ENCODE measurements at places on chromosomes 16 and 17.
A peak's percentile ranks its signal among the peaks of the same experiment; 100 is the strongest.

DNA sequence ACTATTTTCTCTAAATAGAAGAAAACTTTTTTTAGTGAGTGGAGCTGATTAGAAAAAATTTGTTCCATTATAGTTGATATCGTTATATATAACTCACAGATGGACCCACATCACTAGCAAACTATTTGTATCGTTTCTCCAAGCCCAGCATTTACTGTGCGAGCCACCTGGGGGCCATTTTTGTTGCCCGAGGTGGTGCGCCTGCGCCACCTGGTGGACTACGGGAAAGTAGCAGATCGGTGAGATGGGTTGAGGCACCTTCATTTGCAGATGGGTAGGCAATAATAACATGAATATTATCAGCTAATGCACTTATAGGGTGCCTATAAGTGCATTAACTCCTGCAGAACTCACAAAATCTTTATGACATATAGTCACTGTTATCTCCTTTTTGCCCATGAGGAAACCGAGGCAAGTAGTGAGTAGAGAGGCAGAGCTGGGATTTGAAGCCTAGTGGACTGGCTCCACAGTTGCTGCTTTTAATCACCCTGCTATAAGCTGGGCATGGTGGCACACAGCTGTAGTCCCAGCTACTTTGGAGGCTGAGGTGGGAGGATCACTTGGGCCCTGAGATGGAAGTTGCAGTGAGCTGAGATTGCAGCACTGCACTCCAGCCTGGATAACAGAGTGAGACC, 23.2 kb upstream of the NTN1 start:
- DNase-seq: peak; percentile 6

GRCh38 chr17:52451294-52451861, 292.9 kb upstream of the CA10 start:
- DNase-seq: no peak

- peak; percentile 8 for DNase-seq
Observed at GRCh38 chr17:57747221-57748017, 2.3 kb upstream of the CCDC182 start.

DNA sequence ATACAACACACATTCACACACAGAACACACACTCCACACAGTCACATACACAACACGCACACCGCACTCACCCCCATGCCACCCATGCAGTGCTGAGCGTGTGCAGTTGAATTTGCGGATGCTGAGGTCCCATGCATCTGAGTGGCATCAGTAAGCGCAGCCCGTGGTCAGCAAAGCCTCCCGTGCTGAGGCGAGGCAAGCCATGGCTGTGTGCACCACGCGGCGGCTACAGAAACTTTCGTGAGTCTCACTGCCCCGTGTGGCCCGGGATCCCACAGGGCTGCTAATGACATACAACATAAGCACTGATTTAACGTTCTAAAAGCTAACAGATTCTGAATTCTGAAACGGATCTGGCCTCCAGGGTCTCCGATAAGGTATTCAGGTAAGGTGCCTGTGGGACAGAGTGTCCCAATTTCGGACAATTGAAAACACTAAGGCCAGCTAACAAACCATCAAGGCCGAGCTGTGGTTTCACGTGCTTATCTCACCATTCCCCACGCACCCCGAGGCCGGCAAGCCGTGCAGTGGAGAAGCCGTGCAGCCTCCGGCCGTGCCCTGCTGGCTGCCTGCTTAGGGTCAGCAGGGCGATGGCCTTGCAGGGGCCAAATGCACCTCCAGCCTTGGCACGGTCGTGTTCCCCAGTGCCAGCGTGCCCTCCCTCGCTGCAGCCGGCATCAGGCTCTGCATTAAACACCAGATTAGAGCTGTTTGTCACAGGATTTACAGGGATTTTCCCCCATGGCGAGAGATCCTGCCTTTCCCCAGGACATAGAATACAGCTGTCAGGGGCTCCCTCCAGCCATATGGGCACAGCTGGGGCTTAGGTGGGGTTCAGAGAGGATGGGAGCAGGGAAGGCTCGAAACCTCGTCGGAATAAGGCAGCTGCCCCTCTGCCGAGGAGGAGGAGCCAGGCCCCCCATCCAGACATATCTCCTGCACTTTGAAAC, 191.7 kb downstream of the C16orf95 start:
- no peak for DNase-seq

- DNase-seq: no peak
Observed at GRCh38 chr16:57530522-57531252, 5.7 kb downstream of the CCDC102A start.

DNA sequence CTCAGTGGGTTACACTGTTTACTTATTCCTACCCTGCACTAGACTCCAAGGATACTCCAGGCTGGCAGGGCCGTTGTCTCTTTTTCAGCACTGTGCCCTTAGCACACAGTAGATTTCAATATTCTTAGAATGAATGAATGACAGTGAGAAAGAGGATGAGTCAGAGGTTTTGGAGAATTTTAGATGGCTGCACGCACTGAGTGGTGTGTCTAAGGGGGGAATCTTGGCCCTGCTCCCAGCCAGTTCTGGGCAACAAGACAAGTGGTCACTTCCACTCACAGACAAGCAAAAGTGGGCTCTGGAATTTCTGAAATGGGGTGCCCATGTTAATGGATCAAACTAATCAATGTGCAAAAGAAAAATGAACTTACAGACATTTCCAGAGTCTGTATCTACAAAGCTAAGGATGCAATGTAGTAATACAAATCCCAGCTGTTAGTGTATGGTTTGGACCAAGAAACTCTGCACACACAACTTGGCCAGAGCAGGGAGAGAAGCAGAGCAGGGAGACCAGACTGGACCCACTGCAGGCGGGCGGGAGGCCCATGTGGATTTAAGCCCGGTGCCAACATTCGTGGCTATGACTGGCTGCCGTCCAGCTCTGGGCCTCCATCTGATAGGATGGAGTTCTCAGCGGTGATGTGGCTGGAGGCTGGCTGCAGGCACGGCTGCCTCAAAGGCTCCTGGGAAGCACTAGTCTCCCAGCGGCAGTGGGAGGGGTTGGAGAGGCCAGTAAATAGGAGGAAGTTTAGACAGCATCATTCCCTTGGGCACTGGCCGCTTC, 95.6 kb upstream of the CDYL2 start:
- no peak for DNase-seq

- no peak for DNase-seq
Observed at GRCh38 chr17:82407255-82407654, 10.9 kb upstream of the HEXD start.

- DNase-seq: no peak
Observed at GRCh38 chr16:88739977-88740726, 33.8 kb downstream of the CTU2 start.

DNA sequence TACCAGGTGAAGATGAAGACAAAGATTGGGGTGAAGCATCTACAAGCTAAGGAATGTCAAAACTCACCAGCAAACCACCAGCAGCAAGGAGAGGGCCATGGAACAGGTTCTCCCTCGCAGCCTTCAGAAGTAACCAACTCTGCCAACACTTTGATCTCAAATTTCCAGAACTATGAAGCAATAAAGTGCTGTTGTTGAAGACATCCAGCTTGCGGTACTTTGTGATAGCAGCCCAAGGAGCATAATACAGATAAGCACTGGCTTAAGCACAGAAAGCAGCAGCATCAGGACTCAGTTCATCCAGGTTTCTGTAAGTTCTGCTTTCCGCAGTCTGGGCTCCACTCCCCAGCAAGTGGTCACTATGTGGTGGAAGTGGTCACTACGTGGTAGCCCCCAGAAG, 16.0 kb upstream of the CDRT4 start:
- no peak for DNase-seq

- no peak for DNase-seq
Observed at GRCh38 chr17:1697681-1698080, 12.5 kb downstream of the TLCD2 start.

DNA sequence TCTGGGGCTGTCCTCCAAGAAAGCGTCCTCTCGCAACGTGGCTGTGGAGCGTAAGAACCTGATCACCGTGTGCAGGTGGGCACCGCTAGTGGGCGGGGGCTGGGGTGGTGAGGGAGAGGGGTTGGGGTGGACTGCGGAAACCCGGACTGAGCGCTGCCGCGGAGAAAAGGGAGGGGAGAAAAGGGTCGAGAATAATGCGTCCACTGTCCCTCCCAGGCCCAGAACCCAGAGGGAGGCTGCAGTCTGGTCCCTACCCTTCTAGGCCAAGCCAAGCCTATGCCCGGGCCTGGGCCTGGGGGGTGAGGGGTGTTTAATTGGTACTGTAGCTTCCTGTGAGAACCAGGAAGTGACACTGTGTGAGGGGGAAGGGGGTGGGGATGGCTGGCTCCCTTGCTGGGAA, 464 bp downstream of the RUNDC3A start:
- DNase-seq: no peak

DNA sequence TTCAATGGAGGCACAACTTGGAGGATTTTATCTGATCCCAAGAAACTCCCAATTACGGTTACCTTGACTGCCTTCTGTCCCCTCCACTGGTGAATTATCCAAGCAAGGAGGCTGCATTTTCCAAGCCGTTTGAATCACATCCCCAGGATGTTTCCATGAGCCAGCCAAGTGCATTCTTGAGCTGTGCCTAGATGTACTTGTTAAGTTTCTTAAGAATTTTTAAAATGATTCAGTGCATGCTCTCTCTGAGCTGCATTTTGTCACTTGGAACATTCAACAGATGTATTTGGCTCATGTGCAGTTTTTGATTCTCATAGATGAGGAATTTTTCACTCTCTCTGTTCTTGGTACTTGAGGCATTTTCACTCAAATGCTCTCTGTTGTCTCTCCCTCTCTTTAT, 202.6 kb upstream of the MYOCD start:
- no peak for DNase-seq

- no peak for DNase-seq
Observed at GRCh38 chr17:75645501-75645888, 12.3 kb downstream of the SMIM5 start.

- peak; percentile 28 for DNase-seq
Observed at GRCh38 chr16:29664091-29664921, 1.3 kb downstream of the SPN start.

DNA sequence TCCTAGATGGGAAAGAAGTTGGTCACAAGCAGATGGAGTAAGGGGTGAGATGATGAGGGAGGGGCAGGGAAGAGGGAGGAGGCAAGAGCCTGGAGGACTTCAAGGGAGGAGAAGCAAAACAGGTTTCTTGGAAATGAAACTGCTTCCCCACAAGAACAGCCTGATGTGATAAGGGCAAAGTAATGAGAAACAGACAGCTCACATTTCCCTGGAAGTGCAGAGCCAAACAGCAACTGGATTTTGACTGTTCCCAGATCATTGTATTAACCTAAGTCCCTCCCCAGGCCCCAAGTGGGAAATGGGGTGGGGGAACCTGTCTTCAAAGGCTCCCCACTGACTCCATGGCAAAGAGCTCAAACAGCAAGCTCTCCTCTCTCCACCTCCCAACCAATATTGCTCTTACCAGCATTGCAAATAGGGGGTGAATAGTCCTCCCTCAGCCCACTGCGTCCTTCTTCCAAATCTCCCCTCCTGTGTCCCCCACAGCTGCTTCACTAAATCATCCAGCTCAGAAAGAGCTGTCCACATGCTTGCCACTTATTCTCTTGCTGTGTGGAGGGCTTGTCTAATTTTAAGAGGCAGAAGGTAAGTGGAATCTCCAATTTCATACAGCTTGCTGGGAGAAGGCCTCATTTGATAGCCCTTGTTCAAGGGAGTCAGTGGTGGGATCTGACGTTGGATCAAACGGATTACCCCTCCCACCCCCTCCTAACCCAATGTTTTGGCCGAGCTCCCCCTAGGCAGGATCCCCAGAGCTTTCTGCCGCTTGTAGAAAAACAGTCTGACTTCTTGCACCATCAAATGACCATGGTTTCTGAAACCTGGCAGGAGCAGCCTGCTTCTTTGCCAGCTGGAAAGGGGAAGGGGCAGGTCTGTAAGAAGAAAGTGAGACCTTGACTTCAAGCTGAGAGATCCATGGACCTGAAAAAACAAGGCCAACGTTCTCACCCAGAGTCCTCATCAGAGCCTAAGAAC, 56.3 kb upstream of the SMIM36 start:
- no peak for DNase-seq

- no peak for DNase-seq
Observed at GRCh38 chr17:76588182-76588581, 2.5 kb upstream of the ST6GALNAC2 start.

DNA sequence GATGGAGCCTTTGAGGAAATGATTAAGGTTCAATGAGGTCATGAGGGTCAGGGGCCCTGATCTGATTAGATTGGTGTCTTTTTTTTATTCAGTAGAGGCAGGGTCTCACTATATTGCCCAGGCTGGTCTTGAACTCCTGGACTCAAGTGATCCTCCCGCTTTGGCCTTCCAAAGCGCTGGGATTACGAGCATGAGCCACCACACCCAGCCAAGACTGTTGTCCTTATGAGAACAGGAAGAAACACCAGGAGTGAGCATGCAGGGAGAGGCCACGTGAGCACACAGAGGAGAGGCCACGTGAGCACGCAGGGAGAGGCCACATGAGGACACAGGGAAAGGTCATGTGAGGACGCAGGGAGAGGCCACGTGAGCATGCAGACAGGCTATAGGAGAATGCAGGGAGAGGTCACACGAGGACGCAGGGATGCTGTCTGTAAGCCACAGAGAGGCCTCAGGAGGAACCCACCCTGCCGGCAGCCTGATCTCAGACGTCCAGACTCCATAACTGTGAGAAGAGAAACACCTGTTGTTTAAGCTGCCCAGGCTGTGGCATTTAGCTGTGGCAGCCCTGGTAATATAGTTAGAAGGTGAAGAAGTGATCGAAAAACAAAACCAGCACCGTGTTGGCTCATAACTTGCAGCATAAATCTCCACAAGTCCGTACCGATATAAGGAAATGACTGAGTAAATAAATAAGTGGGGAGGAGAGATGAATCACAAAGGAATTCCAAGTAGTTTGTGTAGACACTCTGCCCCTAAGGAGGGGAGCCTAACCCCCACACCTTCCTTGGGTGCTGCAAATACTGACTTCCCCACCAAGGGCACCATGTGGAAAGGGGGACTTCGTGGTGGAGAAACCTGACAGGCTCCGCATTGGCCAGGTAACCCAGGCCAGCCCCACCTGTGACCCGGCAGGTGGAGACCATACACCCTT, 14.6 kb upstream of the CSNK1D start:
- DNase-seq: no peak

Measured in NK-92 treated with Interleukin-12 subunit alpha and Interleukin-12 subunit beta, amount 100 ng/mL, for 24 hours (cell line).